ENCODE measurements at places on chromosomes 7 and 10. TPM values are rescaled to one million over a fixed set of nuclear protein-coding genes. Genes with fewer than 3 reads are reported as not detected.

The PTER gene
- 27.2 TPM for total RNA-seq

The ADAP1 gene
- total RNA-seq = 14.1 TPM

The H2BK1 gene
- not detected for total RNA-seq

The MMP21 gene
- total RNA-seq = not detected

The CAMK2B gene
- 0.46 TPM for total RNA-seq

The PAX4 gene
- total RNA-seq = not detected

The SPAM1 gene
- not detected for total RNA-seq

The OR2A42 gene
- not detected for total RNA-seq

The GJD4 gene
- not detected for total RNA-seq

The TACC2 gene
- not detected for total RNA-seq
